ENCODE measurements at places on chromosomes 2 and 18. TPM values are rescaled to one million over a fixed set of nuclear protein-coding genes. Genes with fewer than 3 reads are reported as not detected.

GRCh38 chr2:100113990-100114433 lies 28.4 kb downstream of the AFF3 start:
- no peak for DNase-seq

- DNase-seq: no peak
Observed at GRCh38 chr18:24500766-24501165, 40.3 kb downstream of the HRH4 start.

DNA sequence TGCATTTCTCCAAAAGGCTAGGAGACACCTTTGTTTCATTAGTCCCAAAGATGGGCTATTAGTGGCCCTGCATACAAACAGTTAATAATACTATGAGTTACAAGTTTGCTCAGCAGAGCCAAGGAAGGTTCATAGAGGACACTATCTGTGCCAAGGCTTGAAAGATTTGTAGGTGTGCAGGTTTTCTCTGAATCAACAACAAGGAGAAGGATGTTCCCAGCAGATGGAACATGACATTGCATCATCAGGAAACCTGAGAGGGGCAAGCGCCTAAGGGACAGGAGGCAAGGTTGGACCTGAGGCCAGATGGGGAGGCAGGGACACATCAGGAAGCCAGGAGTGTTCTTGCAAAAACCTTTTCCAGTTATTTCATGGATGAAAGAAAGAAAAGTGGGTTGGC lies 35.4 kb upstream of the STK17B start:
- no peak for DNase-seq

DNA sequence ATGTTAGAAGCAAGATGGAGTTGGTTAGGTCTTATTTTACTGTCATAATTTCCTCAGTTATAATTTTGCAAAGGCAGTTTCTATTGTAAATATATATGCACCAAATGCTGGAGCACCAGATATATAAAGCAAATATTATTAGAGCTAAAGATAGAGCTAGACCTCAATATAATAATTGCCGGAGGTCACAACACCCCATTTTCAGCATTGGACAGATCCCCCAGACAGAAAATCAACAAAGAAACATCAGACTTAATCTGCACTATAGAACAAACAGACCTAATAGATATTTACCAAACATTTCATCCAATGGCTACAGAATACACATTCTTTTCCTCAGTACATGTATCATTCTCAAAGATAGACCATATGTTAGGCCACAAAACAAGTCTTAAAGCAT lies 115.2 kb downstream of the CABYR start:
- no peak for DNase-seq

DNA sequence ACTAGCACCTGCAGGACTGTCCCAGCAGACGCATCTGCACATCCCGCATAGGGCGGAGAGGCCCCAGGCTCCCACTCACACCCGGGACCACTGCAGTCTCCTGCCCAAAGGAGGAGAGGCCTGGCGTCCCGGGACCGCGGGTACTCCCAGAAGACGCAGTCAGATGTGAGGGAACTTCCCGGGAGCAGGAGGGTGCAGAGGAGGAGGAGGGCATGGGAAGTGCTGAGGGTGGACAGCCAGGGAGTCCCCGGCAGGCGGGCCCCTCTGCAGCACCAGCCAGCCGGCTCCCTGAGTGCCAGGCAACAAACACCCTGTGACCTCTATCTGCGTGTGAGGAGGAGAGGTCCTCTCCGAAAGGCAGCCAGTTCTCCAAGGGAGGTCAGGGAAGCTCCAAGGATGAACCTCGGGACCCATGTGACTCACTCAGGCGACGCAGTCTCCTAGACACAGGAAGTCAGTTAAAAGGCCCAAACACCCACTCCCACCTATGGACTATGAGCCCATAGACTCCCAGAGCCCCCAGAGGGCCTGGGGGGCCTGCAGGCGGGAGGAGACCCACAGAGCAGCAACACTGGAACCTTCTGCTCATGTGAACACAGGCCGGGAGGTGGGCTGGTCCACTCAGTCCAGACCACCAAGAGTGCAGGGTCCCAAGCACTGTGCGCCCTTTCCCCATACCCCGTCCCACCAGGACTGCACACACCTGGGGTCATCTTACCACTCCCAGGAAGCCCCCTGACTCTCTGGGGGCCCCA lies 4.2 kb downstream of the PXDN start:
- DNase-seq: peak; percentile 14

GRCh38 chr2:126685629-126686028 lies 29.7 kb downstream of the GYPC start:
- no peak for DNase-seq

GRCh38 chr2:144508172-144508851 lies 11.6 kb downstream of the ZEB2 start:
- DNase-seq: no peak

DNA sequence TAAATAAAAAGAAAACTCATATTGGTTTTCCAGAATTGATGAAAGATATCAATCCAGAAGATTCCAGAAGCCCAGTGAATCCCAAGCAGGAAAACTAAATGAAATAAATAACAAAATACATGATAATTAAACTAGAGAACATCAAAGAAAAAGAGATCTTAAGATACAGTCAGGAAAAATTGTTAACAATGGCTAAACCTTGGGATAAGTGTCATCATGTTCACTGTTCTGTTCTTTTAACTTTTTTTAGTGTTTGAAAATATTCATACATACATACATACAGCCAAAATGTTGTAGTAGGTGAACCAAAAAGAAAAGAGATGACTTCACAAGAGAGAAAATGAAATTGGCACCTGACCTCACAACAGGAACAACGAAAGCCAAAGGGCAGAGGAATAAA lies 72.2 kb upstream of the MYCN start:
- no peak for DNase-seq

- no peak for DNase-seq
Observed at GRCh38 chr2:94869552-94870439, 1.4 kb upstream of the TEKT4 start.

DNA sequence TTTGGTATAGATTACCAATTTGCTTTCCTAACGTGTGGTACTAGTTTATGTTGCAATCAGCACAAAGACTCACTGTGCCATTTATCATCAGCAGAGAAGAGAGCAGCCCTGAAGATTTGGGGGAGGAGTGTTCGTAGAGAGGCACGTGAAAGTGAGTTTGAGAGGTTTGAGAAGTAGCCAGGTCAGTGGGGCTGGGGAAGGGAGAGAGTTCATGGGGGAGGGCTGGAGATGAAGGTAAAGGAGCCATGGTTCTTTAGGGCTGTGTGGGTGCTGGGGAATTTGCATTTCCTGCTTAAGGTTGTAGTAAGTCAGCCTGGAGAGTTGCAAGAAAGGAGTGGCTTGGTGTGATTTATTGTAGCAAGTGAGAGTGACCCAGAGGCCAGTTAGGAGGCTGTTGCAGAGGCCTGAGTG lies 172.1 kb downstream of the NEDD4L start:
- DNase-seq: no peak

DNA sequence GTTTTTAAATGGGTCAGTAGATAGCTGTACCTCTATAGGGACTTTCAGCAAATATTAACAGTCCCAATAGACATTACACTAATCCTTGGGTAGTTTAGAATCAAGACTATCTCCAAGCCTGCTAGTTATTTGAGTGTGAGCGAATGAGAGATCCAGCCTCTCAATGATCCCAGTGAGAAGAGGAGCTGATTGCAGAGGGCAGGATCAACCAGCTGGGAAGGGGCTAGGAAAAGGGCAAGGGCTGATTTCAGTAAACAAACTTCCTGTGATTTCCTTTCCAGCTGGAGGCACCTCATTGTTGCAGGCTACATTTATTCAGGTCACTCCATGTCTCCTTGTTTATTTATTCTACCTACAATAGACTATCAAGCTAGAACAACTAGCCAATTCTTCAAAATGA lies 84.1 kb upstream of the CTNNA2 start:
- DNase-seq: no peak

SOCS6 gene
- 2.1 TPM for total RNA-seq

CD302 gene
- total RNA-seq: 0.40 TPM

TRAF3IP1 gene
- 7.0 TPM for total RNA-seq

RIT2 gene
- total RNA-seq: not detected

MLPH gene
- total RNA-seq: not detected

ACADL gene
- total RNA-seq: not detected

WNT6 gene
- not detected for total RNA-seq

DAPL1 gene
- total RNA-seq: not detected

C2orf80 gene
- total RNA-seq: not detected
